ENCODE measurements at places on chromosomes 5 and 9.
A peak's percentile ranks its signal among the peaks of the same experiment; 100 is the strongest.

DNA sequence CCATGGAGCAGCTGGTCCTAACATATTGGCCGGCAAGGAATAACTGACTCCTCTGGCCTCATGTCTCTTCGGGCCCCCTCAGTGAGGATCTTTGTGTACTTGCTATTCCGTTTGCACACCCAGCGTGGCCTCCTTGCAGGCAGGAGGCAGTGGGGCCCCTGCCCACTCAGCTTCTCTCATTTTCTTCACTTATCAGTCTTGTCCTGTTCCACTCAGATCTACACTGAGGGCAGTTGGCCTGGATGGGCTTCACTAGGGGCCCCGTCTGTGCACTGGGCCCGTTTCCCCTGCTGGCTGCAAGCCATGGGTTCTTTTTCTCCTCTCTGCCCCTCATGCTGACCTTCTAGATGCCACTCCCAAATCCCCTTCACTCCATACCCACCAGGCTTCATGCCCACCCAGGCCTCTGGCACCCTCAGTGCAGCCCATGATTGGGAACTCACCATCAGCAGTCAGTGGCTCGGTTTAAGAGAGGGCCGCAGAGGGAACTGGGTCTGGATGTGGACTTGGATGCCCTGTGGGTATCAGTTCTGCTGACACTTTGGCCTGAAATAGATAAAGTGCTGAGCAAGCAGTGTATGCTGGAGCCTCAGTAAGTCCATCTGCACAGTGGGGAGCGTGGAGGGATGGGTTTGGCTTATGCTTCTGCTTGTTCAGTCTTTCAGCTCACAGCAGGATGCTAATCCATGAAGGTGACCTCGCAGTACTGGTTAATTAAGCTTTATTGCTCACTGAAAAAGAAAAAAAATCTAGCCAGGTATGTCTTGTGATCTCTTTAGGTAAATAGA is 57.9 kb downstream of the ERBIN start:
- DNase-seq, result no peak

DNA sequence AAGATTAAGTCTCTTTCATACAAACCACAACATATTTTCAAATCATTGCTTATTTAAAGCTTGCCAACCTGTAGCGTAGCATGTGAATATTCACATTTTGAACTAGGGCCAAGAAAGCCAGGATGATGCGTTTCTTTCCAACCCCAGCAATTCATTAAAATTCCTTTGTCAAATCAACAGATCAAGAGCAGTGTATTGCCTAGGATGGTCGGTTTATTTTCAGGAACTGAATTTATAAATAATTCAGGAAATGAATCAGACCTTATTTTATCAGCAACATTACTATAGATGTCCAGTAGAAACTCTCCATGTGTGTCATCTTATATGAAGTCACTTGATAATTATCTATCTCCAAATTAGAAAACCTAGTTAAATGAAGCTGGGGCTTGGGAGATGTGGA is 13.2 kb upstream of the AUH start:
- no peak for DNase-seq

GRCh38 chr5:126982202-126982601 is 48.2 kb downstream of the MARCHF3 start:
- DNase-seq, result no peak

GRCh38 chr5:20276061-20276958 is 288.3 kb upstream of the CDH18 start:
- DNase-seq, result peak; percentile 81

GRCh38 chr9:36992501-36993316 is 41.4 kb downstream of the PAX5 start:
- DNase-seq, result no peak

GRCh38 chr5:109959652-109960051 is 269.9 kb downstream of the MAN2A1 start:
- DNase-seq, result no peak

All from urothelium cell line (cell line).